Inflammatory macrophage (primary cell): ENCODE measurements at places on chromosomes 12 and 14.
A peak's percentile ranks its signal among the peaks of the same experiment; 100 is the strongest.

DNA sequence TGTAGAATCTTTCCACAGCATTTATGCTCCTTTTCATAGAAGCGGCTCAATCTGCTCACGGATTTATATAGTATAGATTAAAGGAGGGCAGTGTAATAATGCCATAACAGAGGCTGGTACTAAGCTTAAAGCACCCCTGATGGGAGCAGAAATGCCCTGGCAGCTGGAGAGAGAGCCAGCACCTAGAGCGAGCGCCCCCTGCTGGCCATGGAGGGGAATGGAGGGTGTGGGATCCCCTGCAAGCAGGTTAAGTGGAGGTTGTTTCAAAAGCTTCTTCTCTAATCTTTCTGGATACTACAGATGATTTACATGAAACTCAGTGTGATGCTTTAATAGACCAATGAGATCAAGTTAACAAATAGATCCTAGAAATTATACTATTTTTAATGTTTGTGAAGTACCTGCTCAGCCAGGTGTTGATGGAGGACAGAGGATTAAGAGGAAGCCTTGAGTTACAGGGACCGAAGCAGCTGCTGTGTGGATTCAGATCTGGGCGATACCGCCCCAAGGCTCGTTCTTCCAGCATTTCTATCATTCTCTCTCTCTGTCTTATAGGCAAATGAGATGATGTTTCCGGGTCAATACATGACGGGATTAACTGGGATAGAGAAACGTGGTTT is 1519.3 kb upstream of the TMEM132C start:
- peak; percentile 29 for DNase-seq

GRCh38 chr12:21239866-21240265 is 94.9 kb downstream of the SLCO1A2 start:
- no peak for DNase-seq

- no peak for DNase-seq
These were observed 164.3 kb upstream of the PLEKHA5 start for GRCh38 chr12:18965203-18965602.

- DNase-seq = no peak
These were observed 28.1 kb downstream of the DEPDC4 start for GRCh38 chr12:100238801-100239200.

- DNase-seq = peak; percentile 23
These were observed 129.3 kb upstream of the RASSF8 start for GRCh38 chr12:25829192-25829591.

DNA sequence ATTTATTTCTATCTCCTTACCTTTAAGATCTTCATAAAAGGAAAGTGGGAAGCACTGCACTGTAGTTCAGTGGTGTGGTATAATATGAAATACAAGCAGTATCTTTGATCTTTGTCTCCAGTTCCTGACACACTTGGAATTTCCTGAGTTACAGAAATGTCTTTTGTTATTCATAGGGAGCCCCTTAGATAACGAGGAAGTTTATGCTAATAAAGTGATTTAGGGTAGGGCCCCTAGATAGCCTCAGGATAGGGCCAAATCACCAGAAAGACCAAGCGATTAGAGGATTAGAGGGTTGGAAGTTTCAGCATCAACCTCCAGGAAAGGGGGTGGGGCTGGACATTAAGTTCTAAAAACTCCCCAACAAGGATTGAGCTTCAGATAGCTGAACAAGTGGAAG is 29.9 kb upstream of the DDHD1 start:
- DNase-seq = no peak

GRCh38 chr14:67674139-67674479 is 323 bp downstream of the VTI1B start:
- DNase-seq = peak; percentile 55

DNA sequence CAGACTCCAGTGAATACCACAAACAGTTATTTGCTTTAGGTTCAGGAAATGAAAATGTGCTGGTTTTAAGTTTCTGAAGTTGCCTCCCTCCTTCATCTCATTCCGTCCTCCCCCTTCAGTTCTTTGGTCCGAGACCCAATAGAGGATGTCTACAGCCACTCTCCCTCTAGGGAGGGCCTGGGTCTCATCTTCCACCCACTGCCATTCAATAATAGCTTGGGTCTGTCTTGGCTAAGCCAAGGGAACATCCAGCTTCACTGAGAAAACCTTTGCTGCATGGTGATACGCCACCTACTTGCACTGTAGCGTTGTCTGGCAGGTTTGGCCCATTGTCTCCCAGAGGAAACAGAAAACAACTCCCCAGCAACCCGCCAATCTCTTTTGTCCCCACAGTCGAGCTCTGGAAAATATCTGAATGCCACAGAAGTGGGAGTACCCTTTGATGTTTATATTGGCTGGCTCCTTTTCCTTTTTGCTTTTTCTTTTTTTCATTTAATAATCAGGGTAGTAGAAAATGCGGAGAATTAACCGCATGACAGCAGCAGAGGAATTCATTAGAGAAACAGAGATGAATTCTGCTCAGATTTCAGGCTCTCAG is 380.1 kb downstream of the RAD51B start:
- DNase-seq = no peak

- no peak for DNase-seq
These were observed 16.7 kb upstream of the CRY1 start for GRCh38 chr12:107109726-107110719.

DNA sequence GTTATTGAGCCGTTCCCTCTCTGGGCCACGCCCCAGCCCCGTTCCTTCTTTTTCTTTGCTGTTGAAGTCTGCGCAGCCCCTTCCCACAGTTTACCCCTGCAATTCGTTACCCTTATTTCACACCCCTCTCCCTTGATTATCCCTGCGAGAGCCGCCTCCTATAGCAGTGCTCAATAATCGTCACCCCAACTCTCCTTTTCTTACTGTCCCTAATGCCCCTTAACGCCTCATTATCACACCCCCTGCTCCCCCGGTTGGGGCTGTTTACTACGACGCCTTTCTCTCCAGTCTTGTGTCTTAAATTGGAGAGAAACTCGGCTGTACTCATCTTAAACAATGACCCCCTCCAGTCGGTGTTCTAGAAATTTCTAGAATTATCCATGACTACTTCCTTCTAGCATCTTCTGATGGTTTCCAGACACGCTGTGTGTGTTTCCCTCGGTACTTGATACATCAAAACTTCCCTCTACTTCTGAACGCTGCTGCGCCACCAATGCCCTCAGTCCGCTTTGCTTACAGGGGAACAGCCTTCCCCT is 713 bp upstream of the FBXL14 start:
- DNase-seq = peak; percentile 30

DNA sequence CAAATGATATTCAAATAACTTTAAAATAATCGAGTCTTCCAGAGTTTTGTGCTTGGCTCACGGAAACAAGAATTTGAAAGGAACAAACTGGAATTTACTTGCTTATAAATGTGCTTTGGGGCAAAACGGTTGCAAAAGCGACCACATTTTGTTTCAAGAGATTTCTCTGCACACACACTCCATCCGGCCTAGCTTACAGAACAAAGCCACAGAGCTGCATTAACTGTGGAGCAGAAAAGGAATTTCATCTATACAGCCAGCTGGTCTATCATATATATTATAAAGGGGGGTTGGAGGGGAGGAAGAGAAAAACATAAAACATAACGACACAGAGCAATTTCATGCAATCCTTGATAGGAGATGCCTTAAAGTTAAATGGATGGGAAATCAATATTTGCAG is 153.0 kb downstream of the MYRFL start:
- no peak for DNase-seq

DNA sequence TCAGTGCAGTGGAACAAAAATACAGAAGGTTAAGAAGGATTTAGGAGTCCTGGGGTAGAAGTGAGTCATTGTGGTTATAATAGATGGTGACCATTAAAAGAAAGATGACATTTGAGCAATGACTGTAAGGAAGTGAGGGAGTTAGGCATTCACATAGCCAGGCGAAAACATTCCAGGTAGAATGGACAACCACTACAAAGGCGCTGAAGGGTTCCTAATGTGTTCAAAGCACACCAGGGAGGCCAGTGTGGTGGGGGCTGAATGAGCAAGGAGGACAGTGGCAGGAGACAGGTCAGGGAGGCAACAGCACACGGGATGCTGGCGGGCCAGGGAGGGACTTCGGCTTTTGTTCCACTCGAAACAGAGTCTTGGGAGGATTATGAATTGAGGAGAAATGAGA is 129.9 kb downstream of the NPAS3 start:
- no peak for DNase-seq

DNA sequence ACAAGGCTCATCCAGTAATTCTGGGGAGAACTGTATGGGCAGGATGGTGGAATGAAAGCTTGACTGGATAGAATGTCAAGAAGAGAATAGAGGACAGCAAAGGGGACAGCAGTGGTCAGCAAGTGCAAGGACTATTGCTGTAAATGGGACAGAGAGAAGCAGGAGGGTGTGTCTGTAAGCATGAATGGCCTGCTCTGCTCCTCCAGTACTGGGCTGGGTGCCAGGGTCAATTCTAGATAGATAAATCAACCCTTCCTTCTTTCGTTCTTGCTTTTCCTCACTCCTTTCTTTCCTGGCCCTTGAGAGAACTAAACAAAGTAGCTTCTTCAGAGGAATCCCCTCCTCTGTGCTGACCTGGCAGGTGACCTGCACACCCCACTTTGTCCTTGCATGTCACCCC is 1019.2 kb downstream of the BCL11B start:
- no peak for DNase-seq

GRCh38 chr12:31118347-31119191 is 44.9 kb downstream of the DDX11 start:
- DNase-seq = no peak

- DNase-seq = no peak
These were observed 10.4 kb downstream of the DCTN2 start for GRCh38 chr12:57536597-57536942.

DNA sequence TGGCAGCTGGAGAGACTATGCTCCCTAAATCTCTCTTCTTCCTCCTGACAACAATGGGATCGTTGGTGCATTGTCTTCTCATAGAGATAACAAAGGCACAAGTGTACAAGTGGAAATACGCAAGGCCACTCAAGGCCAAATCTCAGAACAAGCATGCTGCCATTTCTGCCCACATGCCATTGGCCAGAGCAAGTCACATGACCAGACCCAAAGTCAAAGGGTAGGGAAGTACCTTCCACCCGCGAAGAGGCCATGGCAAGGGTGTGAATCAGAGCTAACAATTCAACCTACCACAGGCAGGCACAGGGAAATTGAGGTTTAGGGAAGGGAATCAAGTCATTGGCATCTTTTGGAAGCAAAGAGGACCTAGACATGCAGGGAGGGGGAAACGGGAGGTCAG is 38.5 kb upstream of the IGF1 start:
- DNase-seq = no peak

DNA sequence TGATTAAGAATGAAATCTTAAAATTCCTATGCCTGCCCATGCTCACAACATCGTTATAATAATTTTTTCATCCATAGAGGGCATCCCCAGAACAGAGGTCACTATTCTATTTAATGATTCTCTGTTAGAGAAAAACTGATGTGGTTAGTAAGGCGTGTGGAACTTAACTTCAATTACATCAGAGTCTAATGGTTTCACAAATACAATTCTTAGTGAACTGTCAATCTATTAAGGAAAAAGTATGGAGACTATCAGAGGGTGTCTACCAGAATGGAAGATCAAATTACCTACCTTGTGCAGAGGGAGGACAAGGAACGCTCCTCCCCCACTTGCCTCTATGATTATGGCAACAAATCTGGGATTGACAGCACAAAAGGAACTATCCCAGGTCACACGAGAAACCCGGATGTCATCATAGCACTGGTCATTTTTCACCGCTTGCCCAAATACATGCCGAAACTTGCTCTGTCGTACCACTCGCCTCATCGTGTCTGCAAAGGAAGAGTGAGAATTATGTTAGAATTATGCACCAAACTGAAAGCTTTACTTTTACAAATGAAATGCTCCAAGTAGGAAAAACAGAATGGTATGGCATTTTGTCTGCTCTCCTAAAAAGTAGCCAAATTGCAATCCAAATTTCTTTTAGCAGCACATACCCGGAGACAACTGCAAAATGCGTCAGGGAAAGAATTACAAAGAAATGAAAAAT is 30.3 kb downstream of the CORO1C start:
- peak; percentile 55 for DNase-seq

DNA sequence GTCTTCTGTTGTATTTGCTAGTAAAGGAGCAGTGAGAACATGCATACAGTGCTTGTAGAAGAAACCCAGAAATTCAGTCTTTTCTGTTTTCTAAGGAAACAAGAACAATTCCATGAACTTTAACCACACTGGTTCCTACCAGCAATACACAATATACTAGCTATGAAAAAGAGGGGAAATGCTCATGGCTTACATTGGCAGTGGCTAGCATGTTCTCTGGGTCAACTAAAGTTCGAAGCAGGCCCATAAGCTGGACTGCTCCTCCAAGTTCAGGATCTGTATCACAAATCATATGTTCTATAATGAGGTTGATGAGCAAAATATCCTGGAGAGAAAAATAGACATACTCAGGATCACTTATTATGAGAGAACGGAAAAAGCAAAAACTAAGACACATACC is 37.1 kb downstream of the PPP4R3A start:
- DNase-seq = no peak

- no peak for DNase-seq
These were observed 133.8 kb upstream of the CPM start for GRCh38 chr12:69066492-69067373.

GRCh38 chr14:61545726-61546455 is 149.4 kb upstream of the HIF1A start:
- no peak for DNase-seq

DNA sequence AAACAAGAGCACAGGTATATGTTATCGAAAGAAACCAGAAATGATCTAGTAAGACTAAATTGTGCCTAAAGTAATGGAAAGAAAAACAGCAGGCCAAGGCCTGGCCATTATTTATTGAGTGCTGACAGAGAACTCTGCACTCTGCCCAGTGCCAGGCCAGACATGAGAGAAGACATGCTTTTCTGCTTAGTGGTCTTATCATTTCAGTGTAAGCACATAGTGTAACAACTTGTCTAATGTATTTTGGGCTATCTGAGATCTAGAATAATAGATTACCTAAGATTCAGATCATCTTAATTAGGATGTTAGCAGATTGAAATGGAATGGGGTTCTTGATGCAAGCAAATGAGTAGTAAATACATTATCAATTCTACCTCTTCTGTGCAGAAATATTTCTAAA is 278.3 kb downstream of the AKAP6 start:
- no peak for DNase-seq

GRCh38 chr12:106304797-106305196 is 2.3 kb downstream of the TCP11L2 start:
- DNase-seq = no peak

DNA sequence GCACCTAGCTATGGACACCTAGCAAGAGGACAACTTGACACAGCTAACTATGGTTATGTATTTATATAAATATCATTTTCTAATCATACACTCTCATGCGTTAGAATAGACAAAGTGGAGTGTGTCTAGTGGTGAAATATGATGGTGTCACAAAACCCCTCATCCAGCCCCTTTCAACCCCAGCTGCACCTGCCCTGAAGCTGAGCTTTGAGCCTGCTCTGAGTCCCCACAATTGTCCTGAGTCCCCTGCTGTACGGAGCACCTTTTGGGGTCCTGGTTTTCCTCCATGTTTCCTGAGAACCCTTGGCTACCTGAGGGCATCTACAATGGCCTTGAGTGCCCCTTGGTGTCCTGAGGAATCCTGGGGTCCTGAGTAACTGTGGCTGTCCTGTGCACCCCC is 1072.8 kb downstream of the TMEM121 start:
- DNase-seq = no peak

- DNase-seq = peak; percentile 79
These were observed 11.4 kb upstream of the DNAL1 start for GRCh38 chr14:73633116-73634010.
